Fibroblast of skin of left biceps (primary cell): ENCODE measurements at places on chromosomes 5 and 9.
A peak's percentile ranks its signal among the peaks of the same experiment; 100 is the strongest.

DNA sequence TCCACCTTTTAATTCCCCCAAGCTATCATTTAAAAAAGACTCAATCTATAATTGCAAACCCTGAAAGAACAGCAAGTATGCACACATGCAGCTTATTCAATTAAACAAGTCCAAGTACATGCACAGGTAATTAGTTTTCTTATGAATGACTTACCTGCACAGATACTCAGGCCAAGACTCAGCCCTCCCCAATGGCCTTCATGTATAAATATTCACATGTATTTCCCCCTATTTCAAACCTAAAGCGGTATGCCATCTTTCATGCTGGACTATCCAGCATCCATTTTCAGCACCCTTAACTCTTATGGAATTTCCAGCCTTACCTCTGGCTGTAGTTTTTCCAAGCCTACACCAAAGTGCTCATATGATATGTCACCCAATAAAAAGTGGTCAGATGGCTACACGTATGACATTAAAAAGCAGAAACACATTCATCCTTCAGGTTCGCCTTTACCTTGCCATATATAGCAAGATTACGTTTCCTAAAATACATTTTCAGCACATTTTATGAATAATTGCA is 205.5 kb downstream of the MEF2C start:
- DNase-seq: no peak

DNA sequence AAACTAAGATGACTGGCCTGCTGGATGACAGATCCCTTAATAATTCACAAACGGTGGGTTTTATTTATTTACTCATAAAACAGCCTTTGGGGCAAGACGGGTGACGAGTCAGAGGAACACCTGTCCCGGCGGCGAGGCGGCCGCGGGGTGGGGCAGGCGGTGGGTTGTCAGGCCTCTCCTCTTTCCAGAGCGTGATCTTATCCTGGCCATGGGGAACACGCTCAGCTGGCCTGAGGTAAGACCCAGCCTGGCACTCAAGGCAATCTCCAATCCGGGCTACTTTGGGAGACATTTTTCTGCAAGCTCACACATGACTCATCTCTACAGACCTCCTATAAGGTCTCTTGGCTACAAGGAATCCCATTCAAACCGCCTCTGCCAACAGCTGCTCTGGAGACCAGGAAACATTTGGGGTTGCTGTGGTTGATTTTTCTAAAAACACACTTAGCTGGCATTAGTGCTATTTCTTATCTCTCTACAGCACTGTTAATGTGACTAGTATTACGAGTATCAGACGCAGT is 6.3 kb downstream of the RAPGEF1 start:
- peak; percentile 70 for DNase-seq

- no peak for DNase-seq
Observed at GRCh38 chr5:5276430-5276829, 136.3 kb downstream of the ADAMTS16 start.

GRCh38 chr5:395156-395920 is 47.6 kb upstream of the EXOC3 start:
- DNase-seq: no peak

- DNase-seq: no peak
Observed at GRCh38 chr9:90942555-90942954, 140.9 kb downstream of the SYK start.

GRCh38 chr9:116596646-116597045 is 90.5 kb upstream of the TRIM32 start:
- no peak for DNase-seq

DNA sequence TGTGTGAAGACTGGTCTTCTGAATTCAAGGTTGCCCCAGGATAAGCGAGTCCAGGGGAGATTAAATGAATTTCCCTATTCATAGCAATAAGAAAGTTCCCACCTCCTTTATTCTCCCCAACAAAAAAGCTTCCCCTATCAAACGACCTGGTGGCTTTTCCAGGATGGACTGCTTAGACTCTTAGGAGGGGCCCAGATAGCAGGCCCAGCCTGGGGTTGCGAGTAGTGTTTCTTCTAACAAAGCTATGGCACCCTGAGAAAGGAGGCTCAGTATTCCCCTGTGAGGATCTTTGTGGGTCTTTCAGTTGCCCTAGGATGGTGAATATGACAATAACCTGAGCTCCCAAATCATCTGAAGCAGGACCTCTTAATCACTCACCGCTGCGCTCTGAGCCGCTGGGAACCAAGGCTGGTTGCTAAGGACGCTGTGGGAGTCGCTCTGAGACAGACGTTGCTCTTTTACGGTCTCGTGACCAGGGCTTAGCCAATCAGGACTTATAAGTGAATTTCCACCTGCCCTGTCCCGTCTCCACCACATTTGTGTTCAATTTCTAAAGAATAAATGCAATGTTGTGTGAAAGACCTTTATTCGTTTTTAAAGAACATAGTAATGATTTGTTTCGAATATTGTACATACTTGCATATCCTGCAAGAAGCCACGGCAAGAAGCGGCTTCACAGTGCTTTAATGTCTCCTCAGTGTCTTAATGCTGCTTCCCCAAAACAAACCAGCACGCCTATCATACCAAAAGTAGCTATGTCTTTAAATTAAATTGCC is at the start of gene TMEM232:
TMEM232 (minus strand) TSS at position 423 of the 776 bp plus-strand sequence. CDS start 59,319 bp downstream, outside the sequence.
- peak; percentile 12 for DNase-seq

- no peak for DNase-seq
Observed at GRCh38 chr9:132744881-132745755, 74.9 kb downstream of the GTF3C4 start.

DNA sequence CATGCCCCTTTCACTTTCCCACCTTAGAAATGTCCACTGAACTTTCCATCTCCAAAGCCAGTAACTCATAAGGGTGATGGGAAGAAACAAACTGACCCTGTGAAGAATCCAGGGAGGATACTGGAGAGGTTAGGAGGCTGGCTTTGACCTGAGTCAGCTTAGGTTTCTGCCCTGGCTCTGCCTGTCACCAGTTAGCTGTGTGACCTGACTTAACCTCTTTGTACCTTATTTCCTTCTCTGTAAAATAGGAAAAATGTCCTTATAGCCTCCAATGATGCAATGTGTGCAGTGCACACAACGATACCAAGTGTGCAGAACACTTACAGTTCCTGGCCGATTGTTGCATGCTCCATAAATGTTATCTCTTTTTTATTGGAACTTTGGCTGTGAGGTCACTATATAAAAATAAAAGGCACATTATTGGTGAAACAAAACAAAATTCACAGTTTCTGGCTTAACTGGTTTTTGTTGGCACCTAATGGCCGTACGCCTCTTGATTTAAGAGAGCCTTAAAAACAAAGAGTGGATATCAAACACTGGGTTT is 37.8 kb downstream of the GABRP start:
- DNase-seq: no peak

- no peak for DNase-seq
Observed at GRCh38 chr5:93601802-93602155, 18.8 kb downstream of the NR2F1 start.

DNA sequence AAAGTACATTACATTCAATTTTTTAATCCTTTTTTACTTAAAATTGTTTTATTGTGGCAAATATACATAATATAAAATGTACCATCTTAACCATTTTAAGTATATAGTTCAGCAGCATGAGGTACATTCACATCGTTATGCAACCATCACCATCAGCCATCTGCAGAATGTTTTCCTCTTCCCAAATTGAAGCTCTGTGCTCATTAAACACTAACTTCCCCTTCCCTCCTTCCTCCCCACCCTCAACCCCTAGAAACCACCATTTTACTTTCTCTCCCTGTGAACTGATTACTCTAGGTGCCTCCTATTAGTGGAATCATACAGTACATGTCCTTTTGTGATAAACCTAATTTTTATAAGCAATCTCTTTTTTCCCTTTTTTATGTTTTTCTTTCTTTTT is 15.6 kb downstream of the TEX53 start:
- DNase-seq: no peak

DNA sequence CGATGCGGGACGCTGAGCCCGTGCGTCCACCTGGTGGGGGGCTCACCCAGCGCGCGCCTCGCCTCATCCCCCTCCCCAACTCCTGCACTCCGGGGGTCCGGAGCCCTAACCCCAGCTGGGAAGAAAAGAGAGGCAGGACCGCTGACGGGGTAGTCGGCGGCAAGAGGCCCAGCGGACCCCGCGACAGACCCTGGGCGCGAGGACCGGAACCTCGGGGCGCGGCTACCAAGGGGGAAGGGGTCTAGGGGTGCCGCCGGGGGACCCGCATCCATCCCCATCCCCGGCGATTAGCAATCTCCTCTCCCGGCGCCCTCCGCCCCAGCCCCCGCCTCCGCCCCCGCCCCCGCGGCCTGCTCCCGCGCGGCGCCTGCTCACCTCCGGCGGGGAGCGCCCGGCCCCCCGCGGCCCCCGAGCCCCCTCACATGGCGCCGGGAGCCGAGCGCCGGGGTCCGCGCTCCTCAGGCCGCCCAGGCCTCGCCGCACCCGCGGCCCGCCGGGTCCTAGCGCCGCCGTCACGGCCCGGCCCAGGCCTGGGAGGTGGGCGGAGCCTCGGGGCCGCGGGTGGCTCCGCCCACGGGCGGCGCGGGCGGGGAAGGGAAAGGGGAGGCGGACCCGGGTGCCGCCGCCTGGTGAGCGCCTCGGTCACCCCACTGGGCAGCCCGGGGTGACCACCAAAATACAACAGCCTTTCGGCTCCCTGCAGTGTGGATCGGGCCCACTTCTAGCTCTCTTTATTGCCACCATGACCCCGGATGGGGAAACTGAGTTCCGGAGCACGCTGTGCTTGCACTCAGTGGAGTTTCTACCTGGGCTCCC is at the start of gene ST6GALNAC6:
ST6GALNAC6 (minus strand) TSS at position 476 of the 816 bp plus-strand sequence. CDS start 1,622 bp downstream, outside the sequence.
- no peak for DNase-seq
